ENCODE measurements at places on chromosomes 7 and 10.

- DNase-seq, result no peak
Measured at GRCh38 chr10:51080311-51081006, 6.2 kb downstream of the PRKG1 start.

DNA sequence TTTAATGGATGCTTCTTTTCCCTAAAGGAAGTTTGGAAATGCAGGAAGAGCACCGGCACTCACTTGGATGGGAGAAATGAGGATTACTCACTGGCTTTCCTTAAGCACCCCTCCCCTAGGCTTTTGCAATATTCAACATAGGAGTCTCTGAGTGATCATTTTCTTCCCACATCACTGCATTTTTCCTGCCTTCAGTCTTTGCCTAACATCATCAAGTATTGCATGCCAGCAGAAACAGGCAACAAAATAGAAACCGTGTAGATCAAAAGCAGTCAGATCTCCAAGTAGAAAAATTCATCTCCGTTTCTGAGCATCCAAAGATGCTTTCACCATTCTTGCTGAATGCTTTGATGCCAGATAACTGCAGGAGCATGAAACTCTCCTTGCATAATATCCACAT lies 119.9 kb downstream of the ADCYAP1R1 start:
- DNase-seq, result no peak

DNA sequence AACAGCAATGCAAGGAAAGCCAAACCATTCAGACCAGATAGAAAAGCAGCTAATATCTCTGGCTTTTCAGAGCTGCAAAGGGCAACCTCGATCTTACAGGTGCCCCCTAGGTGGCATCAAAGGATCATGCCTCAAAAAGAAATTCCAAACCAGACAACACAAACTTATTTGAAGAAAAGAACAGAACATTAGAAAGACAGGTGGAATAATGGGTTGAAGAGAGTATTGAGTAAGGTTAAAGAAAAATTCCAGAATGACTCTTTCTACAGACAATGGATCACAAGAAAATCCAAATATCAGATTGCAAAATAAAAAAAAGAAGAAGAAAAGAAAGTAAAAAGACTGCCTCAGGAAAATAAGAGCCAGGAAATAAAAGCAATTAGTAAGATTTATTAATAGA lies 213.7 kb downstream of the ELMO1 start:
- no peak for DNase-seq

- no peak for DNase-seq
Measured at GRCh38 chr7:18402488-18403183, 92.9 kb upstream of the HDAC9 start.
